CD4-positive, alpha-beta T cell treated with Interleukin-4 for 4 hours (primary cell): ENCODE measurements at places on chromosomes 2 and 18.

DNA sequence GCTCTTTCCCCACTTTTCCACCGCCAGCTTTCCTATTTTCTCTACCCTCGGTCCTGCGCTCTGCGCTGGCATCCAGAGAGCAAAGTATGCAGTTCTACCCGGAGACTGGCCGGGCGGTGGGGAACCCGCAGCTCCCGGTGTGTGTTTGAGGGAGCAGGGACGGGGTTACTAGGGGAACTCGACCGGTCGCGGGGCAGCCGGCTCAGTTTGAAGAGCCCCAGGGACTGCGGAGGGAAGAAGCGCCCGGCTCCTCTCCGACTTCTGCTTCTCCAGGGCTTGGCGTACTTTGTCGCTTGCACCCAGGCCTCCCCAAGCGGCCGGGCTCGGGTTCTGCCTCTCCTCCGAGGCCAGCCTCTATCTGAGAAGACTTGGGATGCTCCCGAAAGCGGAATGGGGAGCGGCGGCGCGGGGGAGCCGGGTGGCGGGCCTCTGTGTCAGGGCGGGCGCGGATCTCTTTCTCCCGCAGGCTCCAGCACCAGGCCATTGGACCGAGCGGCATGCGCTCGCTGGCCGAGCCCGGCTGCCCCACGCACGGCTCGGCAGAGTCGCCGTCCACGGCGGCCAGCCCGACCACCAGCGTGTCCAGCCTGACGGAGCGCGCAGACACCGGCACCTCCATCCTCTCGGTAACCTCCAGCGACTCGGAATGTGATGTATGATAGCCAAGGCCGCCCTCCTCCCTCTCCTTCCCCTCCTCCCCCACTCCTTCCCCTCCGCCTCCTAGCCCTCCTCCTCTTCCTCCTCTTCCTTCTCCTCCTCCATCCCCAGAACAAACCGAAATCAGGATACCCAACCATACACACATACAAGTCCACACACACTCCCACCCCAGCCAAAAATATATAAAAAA lies 2.8 kb downstream of the SIX3 start:
- no peak for DNase-seq

DNA sequence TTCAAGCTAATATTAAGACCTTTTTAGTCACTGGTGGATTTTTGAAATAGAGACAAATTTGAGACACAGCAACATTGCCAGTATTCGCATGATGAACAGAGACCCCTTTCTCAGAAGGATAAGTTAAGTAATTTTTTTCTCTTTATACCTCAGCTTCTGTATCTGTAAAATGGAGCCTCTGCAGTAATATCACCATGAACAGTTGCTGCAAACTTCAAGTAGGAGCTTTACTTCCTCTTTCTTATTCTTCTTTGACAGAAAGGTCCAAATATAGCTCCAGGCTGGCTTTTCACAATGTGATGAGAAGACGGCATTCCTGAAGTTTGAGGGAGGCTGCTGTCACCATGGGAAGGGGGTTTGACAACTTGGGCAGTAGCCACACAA lies 158.7 kb downstream of the TDRD15 start:
- DNase-seq, result no peak

DNA sequence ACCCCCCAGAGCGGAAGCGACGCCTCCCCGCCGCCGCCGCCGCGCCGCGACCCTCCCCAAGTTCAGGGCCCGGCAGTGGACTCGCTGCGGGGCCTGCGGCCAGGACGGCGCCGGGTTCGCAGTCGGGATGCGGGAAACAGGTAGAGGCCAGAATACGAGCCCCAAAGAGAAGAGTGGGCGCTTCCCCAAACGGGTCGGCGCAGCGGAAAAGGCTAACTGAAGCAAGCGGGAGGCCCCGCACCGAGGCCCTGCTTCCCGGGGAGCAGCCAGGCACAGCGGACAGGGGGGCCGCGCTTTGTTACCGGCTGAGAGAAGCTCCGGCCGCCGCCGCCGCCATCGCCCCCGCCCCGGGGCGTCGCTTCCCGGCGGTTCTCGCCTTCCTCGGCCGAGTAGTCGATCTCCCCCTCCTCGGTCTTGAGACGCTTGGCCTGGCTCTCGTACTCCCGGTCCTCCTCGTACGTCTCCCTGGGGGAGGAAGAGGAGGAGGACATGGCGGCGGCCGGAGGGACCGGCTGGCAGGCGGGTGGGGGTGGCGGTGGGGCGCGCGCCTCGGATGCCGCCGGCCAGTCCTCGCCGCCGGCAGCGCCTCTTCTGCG lies 494 bp downstream of the HNRNPLL start:
- no peak for DNase-seq

DNA sequence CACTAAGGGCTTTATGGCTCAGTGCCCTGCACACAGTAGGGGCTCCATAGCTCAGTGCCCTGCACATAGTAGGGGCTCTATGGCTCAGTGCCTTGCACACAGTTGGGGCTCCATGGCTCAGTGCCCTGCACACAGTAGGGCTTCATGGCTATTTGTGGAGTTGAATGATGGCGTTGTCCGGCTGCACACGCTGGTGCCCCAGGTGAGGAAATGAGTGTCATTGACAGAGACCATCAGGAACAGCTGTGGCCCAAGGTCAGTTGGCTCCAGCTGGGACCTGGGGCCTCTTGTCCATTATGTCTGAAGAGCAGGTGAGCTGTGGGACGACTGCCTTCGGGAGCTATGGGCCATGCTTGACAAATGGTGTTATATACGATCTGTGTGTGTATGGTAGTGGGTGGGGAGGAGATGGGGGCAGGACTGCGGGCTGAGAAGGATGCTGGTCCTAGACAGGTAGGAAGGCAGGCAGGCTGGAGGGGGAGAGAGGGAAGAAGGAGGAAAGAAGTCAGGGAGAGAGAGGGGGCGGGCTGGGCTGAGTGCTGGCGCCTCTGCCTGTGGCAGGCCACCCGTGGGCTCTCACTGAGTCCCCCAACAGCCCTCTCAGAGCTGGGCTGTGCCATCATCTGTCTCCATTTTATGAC lies 130.6 kb downstream of the CLIP4 start:
- DNase-seq, result no peak

DNA sequence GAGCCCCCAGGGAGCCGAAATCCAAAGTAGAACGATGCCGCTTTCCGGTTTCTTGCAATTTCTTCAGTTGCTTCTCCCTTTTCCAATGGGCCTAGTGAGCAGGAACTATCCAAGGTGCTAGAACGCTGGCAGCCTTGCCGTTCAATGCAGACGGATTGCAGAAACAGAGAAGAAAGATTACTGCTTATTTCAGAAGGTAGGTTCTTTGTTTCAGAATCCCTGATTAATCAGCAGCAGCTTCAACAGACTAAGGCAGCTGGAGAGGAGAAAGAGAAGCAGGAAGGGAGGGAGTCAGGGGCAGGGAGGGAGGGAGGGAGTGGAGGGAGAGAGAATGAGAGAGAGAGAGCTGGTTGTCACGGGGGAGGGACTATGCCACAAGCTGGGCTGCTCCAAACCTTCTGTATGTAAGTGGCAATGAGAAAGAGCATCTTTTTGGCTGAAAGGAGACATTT lies 576 bp downstream of the NYAP2 start:
- no peak for DNase-seq

- no peak for DNase-seq
These were observed 609.5 kb downstream of the EPHA4 start for GRCh38 chr2:220962556-220962955.

DNA sequence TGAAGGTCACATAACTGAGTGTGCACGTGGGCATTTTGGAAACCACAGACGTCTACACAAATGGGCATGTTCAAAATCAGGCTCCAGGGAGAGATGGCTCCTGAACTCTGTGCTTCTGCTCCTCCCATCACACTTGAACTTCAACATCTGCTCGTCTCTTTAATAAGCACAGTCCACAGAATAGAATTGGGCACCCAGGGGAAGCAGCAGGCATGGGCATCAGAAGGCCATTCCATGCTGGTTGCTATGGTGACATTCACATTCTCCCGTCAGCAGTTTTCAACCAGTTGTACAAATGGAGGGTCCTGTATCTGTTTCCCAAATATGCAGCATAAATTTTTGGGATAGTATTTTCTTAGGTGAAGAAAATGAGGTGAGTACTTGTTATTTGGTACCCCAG lies 183.7 kb upstream of the COPS8 start:
- DNase-seq, result no peak

DNA sequence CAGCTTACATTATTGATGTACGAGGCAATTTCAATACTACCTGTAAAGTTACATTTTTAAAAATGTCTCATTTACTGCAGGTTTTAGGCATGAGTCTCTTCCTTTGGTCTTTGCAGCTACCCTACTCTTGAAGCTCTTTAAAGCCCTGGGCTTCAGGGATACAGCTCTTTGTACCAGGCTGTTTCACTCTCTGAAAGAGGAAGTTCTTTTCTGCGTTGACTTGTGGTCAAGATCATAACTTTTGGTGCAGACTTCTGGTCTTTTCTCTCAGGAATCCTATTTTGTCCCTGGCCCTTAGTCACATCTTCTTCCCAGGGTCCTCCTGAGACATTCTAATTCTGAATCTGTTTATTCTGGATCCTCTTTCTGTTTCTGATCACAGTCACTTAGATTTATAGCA lies 16.6 kb upstream of the HRH4 start:
- DNase-seq, result no peak

DNA sequence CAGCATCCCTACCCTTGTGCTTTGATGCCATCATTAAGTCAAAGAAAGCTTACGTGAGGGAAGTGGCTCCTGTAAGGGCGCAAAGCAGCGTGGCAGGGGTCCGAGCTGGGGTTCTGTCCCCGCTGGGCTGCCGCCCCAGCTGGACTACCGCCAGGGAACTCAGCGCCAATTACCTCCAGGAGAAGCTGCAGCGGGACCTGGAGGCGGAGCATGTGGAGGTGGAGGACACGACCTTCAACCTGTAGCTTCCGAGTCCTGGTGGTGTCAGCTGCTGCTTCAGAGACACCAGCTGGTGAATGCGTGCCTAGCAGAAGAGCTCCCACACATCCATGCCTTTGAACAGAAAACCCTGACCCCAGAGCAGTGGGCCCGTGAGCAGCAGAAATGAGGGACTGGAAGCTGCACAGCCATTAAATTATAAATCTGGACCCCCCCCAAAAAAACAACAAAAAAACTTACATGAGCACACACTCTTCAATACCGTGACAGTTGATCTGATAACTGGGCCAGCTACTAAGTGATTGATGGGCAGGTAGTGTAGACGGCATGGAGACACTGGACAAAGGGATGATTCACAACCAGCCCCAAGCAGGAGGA lies 20.1 kb upstream of the YES1 start:
- no peak for DNase-seq

- no peak for DNase-seq
These were observed 27.1 kb upstream of the SMAD7 start for GRCh38 chr18:48977914-48978313.

- no peak for DNase-seq
These were observed 296.1 kb downstream of the RND3 start for GRCh38 chr2:150191349-150191748.

- no peak for DNase-seq
These were observed 803.3 kb downstream of the ADCYAP1 start for GRCh38 chr18:1708006-1708405.

DNA sequence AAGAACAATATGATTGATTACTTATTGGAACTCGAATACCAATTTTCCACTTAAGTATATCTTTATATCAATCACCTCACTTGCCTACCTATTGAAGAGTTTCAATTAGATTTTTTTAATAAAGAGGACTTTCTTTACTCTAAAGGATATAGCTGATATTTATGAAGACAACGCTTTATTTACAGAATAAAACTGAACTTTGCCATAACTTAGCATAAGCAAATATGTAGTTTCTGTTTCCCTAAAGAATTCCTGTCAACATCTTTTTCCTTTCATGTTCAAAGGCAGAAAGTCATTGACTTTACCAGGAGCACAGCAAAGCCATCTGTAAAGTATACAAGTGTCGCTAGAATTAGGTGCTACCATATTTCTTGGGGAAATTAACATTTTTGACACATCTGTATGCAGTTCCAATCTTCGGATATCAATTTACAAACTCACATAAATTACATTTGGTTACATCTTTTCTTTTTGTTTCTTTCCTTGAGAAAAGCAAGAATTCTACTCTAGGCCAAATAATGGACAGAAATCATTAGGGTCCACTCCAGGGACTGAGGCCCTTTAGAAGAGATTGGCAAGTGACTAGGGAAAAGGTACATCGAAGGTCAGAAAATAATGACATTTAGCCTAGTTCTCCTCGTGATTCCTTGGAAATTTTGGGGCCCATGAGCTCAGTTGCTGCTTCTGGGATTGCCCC lies 7.5 kb upstream of the SCN1A start:
- no peak for DNase-seq

DNA sequence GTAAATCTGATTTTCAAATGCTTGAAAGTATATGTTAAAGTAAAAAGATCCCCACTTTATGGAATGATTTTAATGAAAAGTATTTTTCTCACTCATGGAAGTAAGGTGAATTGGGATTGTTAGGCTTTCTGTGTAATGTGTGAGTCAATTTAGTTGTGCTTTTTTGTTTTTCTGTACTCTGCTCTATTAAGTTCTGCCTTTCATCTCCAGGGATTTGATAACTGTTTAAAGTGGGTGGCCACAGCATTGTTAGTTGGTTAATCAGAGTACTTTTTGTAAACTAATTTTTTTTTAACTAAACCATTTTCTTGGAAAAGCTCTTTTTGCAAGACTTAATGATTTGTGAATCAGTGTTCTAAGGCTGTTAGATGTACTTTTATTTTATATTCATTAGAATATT lies 76.8 kb downstream of the ABI2 start:
- no peak for DNase-seq

DNA sequence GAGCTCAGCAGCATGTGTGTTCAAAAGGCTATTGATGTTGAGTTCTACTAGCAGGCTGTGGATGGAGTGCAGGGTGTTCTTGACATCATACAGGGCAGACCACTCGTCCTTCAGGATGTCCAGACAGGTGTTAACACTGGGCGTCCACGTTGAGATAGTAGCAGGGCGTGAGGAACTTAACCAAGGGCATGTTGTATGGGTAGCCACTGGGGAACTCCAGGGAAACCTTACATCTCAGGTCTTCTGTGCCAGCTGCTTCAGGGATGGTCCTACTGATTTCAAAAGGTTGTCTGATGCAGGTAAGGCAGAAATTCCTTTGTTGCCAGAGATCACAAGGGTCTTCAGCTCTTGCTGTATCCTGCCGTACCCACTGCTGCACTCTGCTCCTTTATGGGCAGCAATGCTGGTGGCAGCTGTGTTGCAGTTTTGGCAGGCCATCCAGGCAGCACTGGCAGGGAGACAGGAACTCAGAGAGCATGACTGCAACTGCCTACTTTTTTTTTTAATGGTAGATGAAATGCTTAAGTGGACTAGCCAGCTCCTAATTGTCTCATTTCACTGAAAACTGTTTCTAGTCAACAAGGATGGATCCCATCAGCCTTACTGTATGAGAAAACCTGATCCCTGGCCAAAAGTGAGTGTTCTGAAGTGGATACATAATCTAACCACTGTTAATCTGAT lies 32.4 kb upstream of the RBBP8 start:
- no peak for DNase-seq

- DNase-seq, result no peak
These were observed 56.3 kb upstream of the SMAD2 start for GRCh38 chr18:47986620-47987387.

GRCh38 chr2:54106631-54107454 lies 8.6 kb upstream of the ACYP2 start:
- peak; percentile 59 for DNase-seq

GRCh38 chr2:74261204-74261864 lies 62.9 kb downstream of the MTHFD2 start:
- DNase-seq, result no peak
